ENCODE measurements at places on chromosomes 16 and 17. TPM values are rescaled to one million over a fixed set of nuclear protein-coding genes. Genes with fewer than 3 reads are reported as not detected.

- no peak overlapping the region for H3K4me3 ChIP-seq
- peaks cover 4% of the 10 kb centered on the region for H3K4me1 ChIP-seq
- no peak overlapping the region for H3K27ac ChIP-seq
- H3K27me3 ChIP-seq = no peaks in the 10 kb centered on the region
- DNase-seq = no peak
Observed at GRCh38 chr17:75822119-75822799, 21.9 kb downstream of the UNC13D start.

- peaks cover 2% of the 10 kb centered on the region for H3K27me3 ChIP-seq
- peaks cover 56% of the 10 kb centered on the region for H3K4me1 ChIP-seq
- peak overlapping the region; percentile 80 for H3K27ac ChIP-seq
- no peak overlapping the region for H3K4me3 ChIP-seq
- no peak for DNase-seq
- no peaks in the 10 kb centered on the region for H3K36me3 ChIP-seq
Observed at GRCh38 chr16:66928702-66929388, 3.5 kb upstream of the RRAD start.

- no peak overlapping the region for H3K4me3 ChIP-seq
- no peaks in the 10 kb centered on the region for H3K27me3 ChIP-seq
- H3K27ac ChIP-seq = no peak overlapping the region
- H3K36me3 ChIP-seq = no peaks in the 10 kb centered on the region
- H3K4me1 ChIP-seq = no peaks in the 10 kb centered on the region
Observed at GRCh38 chr16:79411357-79411756, 189.2 kb downstream of the MAF start.

DNA sequence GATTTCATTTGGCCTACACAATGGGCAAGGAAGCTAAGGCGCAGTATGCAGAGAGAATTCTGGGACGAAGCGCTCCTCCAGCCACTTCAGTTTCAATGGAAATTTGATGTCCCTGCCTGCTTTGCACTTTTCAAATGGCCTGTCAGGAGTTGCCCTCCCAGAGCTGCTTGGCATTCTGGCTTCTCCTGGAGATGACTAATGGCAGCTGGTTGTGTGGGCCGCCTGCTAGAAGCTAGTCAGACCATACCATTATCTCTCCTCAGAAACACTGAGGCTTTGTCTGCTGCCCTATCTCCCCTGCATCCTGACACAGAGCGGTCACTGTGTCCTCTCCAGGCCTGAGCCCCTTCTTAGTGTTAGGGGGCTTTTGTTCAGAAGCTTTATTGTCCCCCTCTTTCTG lies 180.1 kb downstream of the SPECC1 start:
- DNase-seq = no peak
- no peaks in the 10 kb centered on the region for H3K4me1 ChIP-seq
- H3K36me3 ChIP-seq = no peaks in the 10 kb centered on the region
- H3K4me3 ChIP-seq = no peak overlapping the region
- H3K27me3 ChIP-seq = no peaks in the 10 kb centered on the region

- H3K36me3 ChIP-seq = peaks cover 12% of the 10 kb centered on the region
- no peak overlapping the region for H3K27ac ChIP-seq
- no peaks in the 10 kb centered on the region for H3K4me1 ChIP-seq
Observed at GRCh38 chr17:43814714-43815113, 18.2 kb downstream of the MPP3 start.

- H3K4me3 ChIP-seq = no peak overlapping the region
- H3K36me3 ChIP-seq = no peaks in the 10 kb centered on the region
- no peak overlapping the region for H3K27ac ChIP-seq
- peaks cover 6% of the 10 kb centered on the region for H3K4me1 ChIP-seq
- H3K27me3 ChIP-seq = no peaks in the 10 kb centered on the region
Observed at GRCh38 chr17:75881678-75882454, 3.5 kb upstream of the TRIM47 start.

The ACD gene
- total RNA-seq = 19.9 TPM

The CMTR2 gene
- total RNA-seq = 13.4 TPM

Measured in heart left ventricle (tissue), 16 donors.